Non-pigmented ciliary epithelial cell (primary cell): ENCODE measurements at places on chromosomes 4 and X.

GRCh38 chr4:113141901-113142346 lies 92.5 kb downstream of the ANK2 start:
- peak; percentile 46 for DNase-seq

DNA sequence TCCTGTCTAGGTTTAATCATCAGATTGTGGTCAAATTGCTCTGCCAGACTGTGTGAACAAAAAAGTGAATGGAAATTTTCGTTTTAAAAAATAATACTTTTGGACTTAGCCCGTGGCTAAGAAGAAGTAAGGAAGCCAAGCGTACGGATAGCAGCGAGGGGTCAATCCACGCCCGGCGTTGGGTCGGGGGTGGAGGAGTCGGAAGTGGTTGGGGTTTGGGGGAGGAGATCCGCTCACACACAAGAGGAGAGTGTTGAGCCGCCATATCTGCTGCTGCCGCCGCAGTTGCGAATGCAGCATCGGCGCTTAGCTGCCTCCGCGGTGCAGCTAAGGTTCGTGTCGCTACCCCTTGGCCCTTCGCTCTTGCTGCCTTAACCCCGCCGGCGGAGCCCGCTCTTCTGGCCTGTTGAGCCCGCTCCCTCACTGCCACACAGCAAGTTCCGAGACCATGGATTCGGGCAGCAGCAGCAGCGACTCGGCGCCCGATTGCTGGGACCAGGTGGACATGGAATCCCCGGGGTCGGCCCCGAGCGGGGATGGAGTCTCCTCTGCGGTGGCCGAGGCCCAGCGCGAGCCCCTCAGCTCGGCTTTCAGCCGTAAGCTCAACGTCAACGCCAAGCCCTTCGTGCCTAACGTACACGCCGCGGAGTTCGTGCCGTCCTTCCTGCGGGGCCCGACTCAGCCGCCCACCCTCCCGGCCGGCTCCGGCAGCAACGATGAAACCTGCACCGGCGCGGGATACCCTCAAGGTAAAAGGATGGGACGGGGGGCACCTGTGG lies at the start of gene GSPT2:
Gene GSPT2, plus strand, starts transcription at position 264 of the 779 bp plus-strand sequence. Its CDS starts 185 bp downstream, at position 449.
- peak; percentile 17 for DNase-seq

DNA sequence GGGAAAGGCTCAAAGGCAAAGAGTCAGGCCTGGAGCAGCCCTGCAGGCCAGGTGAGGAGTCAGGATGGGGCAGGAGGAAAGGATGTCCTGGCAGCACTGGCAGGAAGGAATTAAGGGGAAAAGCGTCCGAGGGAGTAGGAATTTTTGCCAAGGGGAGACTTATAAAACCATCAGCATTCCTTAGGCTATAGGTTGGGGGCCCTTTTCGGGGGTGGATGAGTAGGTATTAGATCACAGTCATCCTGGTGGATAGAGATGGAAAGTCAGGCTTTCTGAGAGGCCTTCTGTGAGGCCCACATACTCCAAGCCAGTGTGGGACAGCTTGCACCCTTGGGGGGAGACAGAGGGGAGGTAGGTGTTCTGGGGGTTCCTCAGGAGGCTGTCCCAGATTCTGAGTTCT lies 12.3 kb downstream of the STARD8 start:
- DNase-seq = no peak

DNA sequence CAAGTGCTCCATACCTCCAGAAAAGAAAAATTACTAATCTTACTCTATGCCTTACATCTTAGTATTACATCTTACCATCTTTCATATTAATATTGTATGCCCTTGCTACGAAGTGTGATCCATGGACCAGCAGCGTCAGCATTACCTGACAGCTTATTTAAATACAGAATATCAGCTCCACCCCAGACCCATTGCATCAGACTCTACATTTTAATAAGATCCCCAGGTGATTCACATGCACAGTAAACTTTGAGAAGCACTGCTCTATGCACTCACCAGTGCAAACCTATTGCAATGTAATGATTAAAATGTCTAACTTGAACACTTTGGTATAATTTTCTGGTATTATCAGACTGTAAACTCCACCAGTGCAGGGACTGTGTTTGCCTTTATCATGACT lies 14.1 kb upstream of the SH3D19 start:
- DNase-seq = no peak

DNA sequence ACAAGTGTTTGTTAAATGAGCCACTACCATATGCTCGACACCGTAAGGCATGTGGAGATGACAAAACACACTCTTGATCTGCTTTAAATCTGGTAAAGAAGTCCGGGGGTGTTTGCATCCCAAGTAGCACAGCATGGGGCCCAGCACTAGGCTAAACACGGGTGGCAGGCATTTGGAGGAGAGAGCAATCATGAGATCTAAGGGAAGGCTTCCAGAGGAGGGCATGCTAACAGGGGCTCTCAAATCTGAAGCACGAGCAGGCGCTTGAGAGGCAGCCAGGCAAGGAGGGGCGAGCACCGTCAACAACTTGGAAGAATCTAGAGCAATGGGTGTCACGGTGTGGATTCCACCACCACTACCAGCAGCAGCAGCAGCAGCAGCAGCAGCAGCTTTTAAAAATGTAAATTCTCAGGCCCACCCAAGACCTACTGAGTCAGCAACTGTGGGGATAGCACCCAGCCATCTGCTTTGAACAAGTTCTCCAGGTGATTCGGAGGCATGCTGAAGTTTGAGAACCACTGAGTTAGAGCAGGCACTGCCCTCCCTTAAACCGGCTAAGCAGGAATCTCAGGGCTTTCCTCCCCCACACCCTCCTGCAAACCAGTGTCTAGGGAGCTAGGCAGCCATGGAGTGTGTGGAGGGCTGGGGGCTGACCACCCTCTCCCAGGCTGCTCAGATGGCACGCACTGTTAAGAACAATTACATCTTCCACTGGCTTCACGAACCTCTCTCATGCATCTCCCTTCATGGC lies 70.2 kb upstream of the MAP3K15 start:
- DNase-seq = no peak
